ENCODE measurements at places on chromosomes 16 and 17. TPM values are rescaled to one million over a fixed set of nuclear protein-coding genes. Genes with fewer than 3 reads are reported as not detected.
A peak's percentile ranks its signal among the peaks of the same experiment; 100 is the strongest.

PARN gene
- 86.6 TPM for total RNA-seq

TBKBP1 gene
- 5.5 TPM for total RNA-seq

KRTAP4-3 gene
- total RNA-seq = not detected

FA2H gene
- 0.03 TPM for total RNA-seq

ZNF652 gene
- total RNA-seq = 17.8 TPM

CD2BP2 gene
- total RNA-seq = 116 TPM

KLHL11 gene
- total RNA-seq = 31.5 TPM

SAMD14 gene
- total RNA-seq = 0.50 TPM

SULT1A4 gene
- total RNA-seq = 19.6 TPM

HBA1 gene
- total RNA-seq = not detected

KRT20 gene
- total RNA-seq = not detected

- no peak for DNase-seq
Observed at GRCh38 chr17:21005367-21005766, 37.4 kb downstream of the USP22 start.

DNA sequence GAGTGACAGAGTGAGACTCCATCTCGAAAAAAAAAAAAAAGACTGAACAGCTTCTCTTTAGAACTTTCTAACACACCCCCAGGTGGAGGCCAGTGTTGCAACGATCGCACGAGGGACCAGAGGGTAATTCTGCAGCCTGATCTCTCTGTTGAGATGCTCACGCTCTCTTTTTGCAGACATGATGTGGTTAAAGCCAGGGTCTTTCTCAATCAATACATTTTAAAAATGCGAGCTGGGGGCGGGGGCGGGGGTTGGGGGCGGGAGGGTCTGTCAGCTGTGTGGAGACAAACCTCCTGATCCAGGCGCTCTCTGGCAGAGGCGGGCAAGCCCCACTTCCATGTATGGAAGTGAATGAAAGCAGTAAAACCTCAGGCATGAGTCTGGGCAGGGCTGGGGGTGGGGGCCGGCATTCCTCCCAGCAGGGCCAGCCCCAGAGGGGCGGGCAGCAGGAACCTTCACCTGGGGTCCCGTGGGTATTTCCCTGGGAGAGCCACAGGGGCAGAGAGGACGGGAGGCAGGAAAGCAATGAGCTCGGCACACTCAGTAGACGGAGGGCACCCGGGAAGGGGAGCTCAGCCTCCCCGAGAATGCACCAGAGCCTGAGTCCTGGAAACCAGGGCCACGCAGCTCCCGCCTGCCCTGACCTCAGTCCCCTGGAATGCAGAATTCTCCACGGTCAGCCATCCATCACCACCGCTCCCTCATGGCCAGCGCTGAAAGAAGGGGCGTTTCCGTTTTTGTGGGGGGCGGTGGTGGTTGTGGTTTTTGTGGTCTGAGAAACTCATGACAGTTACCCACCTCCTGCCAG is 28.0 kb downstream of the NXN start:
- DNase-seq = peak; percentile 92

DNA sequence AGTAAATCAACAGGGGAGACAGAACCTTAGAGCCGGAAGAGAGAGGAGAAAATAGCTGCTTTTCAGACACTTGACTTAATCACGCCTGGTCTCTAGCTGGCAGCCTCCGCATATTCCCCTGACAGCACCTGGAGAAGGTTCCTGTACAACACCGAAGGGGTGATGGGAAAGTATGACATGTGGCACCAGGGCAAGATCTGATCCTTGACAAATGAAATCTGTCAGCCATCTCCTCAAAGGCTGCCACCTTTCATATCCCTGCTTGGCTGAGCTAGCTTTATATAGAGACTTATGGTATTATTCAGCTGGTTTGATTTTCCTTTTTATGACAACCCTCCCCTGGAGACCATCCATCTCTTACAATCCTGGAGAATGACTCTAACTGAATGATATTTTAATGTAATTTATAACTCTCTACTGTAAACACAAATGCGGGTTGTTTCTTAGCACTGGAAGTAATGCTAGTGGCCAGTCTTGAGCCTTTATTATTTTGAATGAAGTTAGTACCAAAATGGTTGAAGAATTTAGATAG is 1205.3 kb upstream of the CDH8 start:
- no peak for DNase-seq

DNA sequence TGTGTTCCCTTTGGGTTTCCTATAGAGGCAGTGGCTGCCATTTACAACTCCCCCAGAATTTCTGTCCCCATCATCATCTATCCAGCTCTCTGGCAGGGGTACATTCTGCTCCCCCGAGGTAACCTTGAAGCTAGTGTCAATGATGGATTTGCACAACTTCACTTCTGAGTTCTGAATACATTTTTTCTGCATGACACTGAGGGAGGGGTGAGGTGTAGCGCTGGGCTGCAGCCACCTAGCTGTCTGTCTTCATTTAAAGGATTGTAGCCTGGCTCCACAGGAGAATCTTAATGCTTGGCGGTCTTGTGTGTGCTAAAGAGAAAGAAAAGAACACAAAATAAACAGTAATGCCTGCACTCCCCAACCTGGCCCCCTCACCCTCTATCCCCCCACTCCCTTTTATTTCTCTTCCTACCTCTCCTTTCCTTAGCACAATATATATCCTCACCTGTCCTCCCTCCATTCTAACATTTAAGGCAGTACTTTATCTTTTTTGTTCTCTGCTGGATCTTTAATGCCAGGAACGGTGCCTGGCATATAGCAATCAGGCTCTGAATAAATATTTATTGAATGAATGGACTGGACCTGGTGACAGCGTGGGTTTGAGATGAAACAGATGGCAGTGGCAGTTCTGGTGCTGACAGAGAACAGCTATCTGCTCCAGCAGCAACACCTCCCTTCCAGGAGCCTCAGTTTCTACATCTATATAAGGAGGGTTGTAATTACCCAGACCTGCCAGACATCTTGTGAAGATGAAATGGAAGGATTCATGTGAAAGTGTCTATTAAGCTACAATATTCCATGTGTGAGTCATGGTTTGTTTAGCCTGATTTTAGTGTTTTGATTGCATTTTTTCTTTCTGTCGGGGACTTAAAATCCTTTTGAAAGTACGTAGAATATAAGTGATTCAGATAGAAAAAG is 163.5 kb upstream of the CDH11 start:
- DNase-seq = no peak

- DNase-seq = no peak
Observed at GRCh38 chr17:40951011-40951622, 13.7 kb upstream of the KRT23 start.

DNA sequence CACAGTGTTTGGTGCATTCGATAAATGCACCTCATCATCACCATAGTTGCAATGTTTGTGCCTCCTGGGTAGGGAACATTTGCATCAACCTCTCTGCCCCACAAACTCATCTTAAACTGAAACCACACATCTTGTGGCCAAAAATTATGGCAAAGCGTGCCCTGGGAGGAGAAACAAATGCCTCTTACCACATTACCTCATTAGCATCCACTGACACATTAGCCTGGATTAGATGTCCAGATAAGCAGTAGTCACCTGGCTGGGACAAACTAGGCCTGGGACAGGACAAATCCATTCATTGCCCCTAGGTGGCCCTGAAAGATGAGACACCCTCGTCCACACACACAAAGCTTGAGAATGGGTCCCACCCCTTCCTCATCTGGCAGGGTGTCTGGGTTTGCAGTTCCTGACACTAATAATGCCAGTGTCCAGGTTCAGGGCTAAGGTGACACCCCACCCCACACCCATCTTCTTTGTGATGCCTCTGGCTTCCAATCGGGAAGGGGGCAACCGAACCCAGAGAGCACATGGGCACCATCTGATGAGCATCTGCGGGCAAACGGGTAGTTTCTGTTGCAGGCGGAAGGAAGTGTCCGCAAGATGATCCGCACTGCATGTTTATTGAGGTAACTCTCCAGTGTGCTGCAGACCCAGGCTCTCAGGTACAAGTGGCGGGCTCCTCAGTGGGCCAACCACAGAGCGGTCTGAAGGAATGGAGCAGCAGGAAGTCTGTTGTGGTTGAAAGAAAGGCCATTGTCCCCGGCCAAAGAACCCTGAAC is 8.6 kb downstream of the XYLT1 start:
- no peak for DNase-seq

DNA sequence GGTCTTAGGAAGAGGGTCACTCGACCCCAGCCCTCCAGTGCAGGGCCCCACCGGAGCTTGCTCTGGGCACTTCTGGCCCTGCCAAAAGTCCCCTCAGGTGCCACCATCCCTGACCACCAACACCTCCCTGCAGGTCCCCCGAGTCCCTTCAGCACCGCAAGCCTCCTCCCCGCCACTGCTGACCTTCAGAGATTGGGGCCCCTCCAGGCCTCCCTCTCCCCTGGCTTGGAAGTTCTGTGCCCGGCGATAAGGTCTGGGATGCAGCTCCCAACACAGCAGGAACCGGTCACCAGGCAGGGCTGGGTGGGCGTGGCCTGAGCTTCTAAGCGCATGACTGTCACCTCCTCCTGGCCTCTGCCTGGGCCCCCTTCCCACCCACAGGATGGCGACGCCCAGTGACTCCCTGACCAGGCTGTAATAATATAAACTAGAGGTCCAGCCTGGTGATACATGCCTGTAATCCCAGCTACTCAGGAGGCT is 11.2 kb downstream of the PIEZO1 start:
- peak; percentile 96 for DNase-seq

- DNase-seq = no peak
Observed at GRCh38 chr16:85623997-85624601, 11.0 kb downstream of the GSE1 start.

- DNase-seq = no peak
Observed at GRCh38 chr16:2825906-2826305, 4.2 kb upstream of the ZG16B start.

GRCh38 chr16:30761427-30761927 is 385 bp downstream of the CFAP119 start:
- DNase-seq = peak; percentile 38

- no peak for DNase-seq
Observed at GRCh38 chr16:29315916-29316517, 90.5 kb downstream of the NPIPB11 start.

GRCh38 chr17:81831957-81832607 is 1.0 kb downstream of the MCRIP1 start:
- no peak for DNase-seq

DNA sequence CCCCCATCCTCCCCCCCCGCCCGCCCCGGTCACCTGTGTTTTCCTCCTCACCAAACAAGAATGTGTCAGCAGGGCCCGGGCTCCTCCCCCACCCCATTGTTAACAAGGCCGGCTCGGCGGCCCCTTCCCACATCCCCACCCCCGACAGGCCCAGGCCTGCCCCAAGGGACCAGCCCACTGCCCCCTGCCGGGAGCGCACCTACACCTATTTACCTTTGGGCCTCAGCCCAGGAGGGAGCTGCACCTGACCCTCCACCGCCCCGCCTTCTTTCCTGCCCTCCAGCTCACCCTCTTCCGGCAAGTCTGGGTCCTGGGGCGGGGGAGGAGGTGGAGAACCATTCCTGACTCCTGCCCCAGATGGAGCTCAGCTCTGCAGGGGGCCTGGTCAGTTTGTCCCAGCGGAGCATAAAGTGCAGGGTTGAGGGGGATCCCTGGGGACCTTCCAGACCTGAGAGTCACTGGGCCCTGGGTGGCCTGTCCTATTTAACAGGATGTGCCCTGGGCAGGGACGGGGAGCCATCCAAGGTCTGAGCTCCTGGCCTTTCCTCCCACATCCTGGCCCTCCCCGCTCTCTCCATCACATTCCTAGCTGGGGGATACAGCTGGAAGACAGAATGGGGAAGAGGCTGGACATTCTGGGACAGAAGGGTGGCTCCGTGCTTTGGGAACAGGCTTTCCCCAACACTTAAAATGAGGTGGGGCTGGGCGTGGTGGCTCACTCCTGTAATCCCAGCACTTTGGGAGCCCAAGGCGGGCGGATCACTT is 8.3 kb downstream of the FOXJ1 start:
- DNase-seq = peak; percentile 13

DNA sequence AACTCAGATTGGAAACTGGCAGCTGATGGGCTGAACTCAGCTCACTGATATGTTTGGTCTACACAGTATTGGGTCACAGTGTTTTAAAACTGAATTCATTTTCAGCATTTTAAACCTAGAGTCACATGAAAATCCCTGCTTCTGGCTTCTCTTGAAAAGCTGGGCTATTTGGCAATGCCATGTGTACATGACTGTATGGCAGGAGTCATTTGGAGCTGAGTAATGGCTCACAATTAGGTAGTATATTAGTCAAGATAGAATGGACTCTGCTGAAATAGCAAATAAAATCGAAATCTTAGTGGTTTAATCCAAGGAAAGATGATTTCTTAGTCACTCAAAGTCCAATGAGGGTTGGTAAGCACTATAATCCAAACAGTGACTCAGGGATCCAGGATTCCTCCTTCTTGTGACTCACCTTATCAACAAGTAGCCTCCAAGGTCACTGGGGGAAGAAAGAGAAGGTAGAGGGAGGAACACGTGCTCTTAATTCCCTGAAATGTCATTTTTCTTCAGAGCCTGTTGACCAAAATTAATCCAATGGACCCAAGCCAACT is 13.9 kb upstream of the PMP22 start:
- DNase-seq = peak; percentile 88

- DNase-seq = no peak
Observed at GRCh38 chr17:2082003-2082781, 27.3 kb downstream of the HIC1 start.

DNA sequence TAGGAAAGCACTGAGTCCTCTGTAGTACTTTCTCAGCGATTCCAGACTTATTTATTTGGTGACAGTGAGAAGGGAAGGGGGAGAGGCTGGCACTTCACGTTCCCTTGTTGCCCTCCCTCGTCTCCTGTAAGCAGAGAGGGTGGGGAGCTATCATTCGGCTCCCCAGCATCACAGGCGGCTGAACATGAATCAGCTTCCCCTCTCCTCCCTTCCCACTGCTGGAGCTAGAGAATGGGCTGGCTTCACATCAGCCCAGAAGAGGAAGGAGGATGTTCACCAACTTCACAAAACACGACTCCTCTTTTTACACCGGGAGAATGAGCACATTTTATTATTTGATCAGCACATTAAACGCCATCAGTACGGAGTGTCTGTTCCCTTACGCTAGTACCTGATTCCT is 6.7 kb upstream of the CMIP start:
- no peak for DNase-seq

GRCh38 chr17:7862692-7863437 is 5.1 kb downstream of the CYB5D1 start:
- DNase-seq = peak; percentile 36

- DNase-seq = no peak
Observed at GRCh38 chr16:16881814-16882213, 502.9 kb downstream of the NPIPA7 start.

GRCh38 chr17:38628441-38628840 is 22.7 kb upstream of the SRCIN1 start:
- peak; percentile 63 for DNase-seq

DNA sequence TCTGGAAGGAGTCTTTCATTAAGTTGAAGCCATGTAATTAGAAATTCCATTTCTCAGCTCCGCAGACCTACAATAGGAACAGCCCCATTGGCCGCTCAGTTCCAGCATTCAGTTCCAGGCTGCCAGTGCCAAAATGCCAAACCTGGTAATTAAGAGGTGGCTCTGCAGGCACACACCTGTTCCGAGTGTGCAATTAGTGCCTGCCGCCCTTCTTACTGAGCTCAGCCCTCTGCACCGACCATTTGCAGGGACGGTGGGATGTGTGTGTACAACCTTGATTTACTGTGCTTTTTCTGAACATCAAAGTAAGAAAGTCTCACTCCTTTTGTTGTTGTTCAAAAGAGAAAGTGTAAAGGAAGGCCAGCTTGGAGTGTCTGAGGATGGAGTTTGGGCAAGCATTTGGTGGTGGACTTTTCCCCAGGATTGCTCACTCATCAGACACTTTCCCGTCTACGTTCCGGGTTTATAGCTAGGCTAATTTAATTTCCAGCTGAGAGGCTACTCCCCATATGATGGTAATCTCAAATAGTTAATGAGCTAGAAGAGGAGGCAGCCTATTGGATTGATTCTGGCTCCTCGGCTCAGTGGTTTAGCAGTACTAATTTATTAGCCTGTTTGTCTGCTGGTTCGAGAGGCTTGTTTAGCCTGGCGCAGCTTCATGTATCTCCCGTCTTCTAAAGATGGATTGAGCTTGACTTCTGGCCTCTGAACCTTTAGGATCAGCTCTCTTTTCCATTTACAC is 20.0 kb downstream of the HS3ST3B1 start:
- DNase-seq = no peak
